CD4-positive, alpha-beta T cell treated with Interleukin-12 subunit alpha and Interleukin-12 subunit beta, for 1 hour (primary cell): ENCODE measurements at places on chromosomes 3 and 15.

DNA sequence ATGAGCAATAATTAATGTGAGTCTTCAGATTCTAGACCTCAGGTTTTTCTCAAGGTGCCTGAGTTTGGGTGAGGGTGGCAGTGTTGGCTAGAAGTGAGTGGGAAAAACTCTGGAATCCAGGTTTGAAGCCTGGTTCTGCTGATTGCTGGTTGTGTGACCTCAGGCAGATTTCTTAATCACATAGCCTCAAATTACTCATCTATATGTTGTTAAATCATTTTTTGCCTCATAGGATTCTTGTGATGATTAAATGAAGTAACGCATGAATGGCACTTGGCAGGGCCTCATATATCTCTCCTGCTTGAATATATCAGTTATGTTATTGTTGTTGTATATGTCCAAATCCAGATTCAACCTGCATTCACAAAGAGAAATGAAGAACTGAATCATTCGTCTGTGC, 60.5 kb downstream of the NR2F2 start:
- no peak for DNase-seq

DNA sequence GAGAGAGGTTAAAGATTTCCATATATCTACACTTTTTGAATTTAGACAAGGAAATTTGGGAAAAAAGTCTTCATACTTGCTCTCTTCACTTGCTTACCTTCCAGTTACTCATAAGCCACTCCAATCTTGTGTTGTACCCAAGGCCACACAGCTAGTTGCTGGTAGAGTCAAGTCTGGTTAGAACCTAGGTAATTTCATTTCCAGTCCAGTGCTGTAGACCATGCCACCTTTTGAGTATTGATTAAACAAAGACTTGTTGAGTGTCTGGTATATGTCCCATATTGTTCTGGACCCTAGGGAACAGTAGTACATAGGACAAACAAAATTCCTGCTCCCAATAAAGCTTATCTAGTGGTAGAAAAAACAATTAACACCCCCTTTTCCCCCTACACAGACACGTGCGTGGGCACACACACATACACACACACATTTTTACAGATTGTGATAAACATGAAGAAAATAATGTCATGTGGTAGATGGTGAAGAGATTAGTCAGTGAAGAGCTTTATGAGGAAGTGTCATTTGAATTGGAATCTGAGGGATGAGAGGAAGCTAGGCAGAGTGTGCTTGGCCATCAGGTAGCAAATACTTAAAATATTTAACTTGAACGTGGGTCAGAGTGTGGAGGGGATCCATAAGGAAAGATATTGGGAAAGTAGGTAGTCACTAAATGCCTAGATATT, 2.1 kb downstream of the CMC1 start:
- DNase-seq = peak; percentile 37

DNA sequence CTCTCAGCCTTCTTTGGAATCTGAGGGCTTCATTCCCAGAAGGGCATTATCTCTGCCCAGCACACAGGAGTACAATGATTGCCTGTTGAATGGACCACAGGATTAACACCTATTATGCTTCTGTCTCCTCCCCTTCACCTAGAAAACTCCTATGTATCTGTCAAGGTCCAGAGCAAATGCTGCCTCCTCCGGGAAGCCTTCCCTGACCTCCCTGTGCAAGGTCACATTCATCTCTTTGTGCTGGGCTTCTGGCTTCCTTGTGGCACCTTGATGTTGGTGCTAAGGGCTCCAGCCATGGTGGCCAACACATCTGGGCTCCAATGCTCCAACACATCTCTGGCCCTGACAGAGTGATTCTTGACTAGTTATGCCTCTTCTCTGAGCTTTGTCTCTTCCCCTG, 49.9 kb upstream of the ATP2B2 start:
- no peak for DNase-seq

DNA sequence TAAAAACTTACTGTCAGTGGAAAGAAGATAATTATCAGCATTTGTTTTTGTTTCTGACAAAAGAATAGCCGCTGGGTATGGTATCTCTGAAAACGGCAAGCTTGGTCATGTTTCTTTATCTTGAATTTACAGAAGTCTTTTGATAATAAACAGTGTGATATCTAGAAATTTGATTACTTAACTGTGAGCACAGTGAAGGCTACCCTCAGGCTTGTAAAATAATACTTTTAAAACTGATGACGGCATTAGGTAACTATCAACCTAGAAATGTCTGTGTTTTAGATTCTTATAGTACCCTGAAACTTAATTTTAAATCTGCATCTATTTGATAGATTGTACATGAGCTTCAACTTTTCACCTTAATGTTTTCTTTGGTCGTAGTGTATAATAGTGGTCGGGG, 43.4 kb downstream of the NSUN3 start:
- DNase-seq = no peak

DNA sequence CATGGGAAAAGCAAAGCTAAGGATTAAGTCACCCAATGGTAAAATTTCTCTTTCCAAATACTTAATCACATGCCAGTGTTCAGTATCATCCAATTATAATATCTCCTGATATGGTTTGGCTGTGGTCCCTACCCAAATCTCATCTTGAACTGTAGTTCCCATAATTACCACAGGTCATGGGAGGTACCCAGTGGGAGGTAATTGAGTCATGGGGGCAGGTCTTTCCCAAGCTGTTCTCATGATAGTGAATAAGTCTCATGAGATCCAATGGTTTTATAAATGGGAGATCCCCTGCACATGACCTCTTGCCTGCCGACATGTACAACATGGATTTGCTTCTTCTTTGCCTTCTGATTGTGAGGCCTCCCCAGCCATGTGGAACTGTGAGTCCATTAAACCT, 26.1 kb upstream of the NMB start:
- DNase-seq = no peak

GRCh38 chr3:107001635-107002034, 375.6 kb upstream of the CCDC54 start:
- DNase-seq = no peak

- no peak for DNase-seq
Measured at GRCh38 chr3:171586274-171586673, 126.1 kb upstream of the TNIK start.

DNA sequence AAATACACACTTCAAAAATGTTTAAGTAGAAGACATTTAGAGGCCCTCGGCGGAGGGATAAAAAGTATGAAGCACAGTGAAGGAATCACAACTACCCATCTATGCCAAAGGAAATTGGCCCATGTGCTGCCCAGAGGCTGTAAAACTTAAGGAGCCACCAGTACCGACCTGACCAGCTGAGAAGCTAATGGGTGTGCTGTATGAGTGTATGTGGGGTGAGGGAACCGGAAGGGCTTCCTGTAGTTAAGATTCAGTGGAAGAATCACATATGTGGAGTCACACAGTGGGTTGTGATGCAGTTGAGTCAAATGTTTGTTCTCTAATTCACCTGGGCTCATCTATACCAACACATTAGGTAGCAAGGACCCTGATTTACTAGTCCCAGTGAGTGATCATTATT, 516.0 kb upstream of the IL12A start:
- DNase-seq = no peak

- DNase-seq = no peak
Measured at GRCh38 chr3:188453431-188454384, 299.8 kb downstream of the LPP start.

- DNase-seq = no peak
Measured at GRCh38 chr3:135097276-135097946, 302.4 kb downstream of the EPHB1 start.
